ENCODE measurements at places on chromosomes 2 and 18.
A peak's percentile ranks its signal among the peaks of the same experiment; 100 is the strongest.

DNA sequence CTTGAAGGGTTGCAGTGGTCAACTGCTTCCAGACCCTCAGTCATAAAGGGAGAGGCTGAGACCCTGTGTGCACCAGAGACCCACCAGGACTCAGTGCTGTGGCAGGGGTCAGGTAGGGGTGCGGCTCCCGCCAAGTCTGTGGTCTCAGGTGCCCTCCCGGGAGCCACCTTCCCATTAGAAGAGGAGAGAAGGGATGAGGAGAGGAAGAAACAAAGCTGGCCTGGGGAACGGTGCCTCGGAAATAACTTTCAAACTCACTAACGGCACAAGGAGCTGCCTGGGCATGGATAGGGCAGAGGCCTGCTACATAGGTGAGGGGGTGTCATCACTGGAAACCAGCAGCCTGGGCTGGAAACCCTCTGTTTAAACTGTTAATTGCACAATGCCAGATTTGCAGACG, 84.9 kb downstream of the TPO start:
- no peak for DNase-seq

GRCh38 chr2:148552675-148553331, 91.7 kb upstream of the EPC2 start:
- DNase-seq: peak; percentile 31

- no peak for DNase-seq
Observed at GRCh38 chr2:235619544-235619943, 125.7 kb downstream of the AGAP1 start.

DNA sequence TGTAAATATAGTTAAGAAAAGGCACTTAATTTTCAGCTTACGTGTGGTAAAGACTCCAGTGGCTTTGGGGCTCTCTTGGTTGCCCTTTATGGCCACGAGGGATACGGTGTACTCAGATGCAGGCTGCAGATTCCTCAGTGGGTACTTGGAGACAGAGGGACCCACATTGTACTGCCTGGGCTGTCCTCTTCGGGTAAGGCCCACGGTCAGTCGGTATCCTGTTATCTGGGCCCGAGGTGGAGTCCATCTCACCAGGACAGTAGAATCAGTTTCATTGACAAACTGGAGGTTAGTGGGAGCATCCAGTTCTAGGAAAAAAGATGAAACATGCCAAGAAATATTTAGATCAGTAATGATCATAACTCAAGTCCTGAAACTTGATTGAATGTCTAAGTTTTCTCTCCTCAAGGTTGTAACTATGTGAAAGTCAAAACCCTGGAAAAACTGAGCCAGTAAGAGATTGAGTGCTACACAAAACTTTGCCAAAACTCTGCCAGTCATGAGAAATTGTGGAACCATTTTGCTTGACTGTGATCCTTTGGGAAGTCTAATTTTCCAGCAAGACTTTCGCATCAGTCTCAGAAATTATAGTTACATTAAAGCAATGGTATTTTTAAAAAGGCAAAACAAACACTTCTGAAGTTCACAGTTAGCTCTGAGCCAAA, 31.4 kb downstream of the FN1 start:
- no peak for DNase-seq

DNA sequence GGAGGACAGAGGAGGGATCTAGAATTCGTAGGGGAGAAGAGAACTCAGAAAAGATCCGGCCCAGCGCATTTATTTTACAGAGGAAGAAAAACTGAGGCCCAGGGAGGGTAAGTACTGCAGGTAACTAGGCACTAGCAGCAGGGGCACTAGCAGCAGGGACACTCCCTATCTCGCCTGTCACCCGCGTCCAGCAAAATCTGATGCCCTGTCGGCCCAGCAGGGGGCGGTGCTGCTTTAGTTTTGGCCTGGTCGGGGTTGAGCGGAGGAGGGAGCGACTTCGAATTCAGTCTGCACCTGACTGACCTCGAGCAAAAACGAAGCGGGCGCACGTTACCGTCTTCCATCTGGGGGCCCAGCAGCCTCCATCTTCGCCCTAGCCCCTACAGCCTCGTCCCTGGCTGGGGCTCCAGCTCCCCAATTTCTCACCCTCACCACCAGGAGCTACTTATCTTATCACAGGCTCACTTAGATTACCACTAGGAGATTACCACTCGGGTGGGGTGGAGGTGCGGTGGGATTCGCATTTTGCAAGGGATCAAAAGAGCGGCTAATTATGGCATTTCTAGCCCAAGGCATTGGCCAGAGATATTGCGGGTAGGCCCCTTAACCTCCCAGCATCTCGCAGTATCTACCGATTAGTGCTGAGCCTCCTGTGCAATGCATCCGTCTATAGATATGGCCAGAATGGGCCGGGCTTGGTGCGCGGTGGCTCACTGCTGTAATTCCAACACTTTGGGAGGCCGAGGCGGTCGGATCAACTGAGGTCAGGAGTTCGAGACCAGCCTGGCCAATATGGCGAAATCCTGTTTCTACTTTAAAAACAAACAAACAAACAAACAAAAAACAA, 17.8 kb upstream of the CD8A start:
- peak; percentile 95 for DNase-seq

GRCh38 chr2:100757621-100758394, 62.1 kb upstream of the NPAS2 start:
- no peak for DNase-seq

DNA sequence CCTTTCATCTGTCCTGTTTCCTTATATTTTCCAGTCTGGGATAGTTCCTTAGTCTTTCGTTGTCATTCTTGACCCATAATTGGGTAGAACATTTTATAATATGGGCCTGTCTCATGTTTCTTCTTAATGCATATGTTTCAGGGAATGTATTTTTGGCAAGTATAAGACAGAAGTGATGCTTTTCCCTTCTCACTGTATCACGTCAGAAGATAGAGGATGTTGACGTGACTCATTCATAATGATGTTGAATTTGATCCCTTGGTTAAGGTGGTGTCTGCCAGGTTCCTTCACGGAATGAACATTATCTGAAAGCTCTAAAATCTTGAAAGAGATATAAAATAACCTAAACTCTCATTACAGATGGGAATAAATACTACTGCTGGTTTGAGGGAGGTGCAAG, 18.8 kb downstream of the CDH7 start:
- no peak for DNase-seq

DNA sequence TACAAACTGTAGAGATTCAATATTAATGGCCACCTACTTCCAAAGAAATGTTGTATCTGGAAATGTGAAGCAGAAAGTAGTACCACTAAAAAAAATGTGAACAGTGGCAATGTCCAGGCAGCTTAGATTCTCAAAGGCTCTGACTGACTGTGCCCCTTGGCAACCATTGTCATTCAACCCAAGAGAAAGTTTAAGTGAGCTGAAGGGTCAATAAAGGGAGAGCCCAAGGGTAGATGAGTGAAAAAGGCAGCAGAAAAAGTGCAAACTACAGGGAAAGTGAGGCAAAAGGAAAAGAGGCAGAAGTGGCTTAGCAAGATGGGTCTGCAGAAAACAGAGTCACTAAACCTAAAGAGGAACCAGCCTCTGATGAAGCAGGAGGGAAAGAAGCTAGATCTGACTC, 802.9 kb downstream of the CPS1 start:
- DNase-seq: no peak

DNA sequence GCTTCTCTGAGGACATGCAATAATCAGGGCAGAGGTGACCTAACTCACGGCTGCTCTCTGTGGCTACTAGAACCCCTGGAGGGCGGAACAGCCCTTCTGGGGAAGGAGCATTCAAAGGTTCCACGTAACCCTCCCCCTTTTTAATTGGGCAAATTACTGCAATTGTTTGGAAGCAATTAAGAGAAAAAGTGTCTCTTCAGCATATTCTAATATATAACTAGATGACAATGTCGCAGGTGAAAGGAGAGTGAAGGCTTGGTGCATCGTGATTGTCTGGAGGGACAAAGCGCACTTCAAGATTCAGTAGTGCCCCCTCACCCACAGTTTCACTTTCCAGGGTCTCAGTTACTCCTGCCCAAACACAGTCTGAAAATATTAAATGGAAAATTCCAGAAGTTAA, 720.8 kb downstream of the DCDC2C start:
- DNase-seq: no peak

DNA sequence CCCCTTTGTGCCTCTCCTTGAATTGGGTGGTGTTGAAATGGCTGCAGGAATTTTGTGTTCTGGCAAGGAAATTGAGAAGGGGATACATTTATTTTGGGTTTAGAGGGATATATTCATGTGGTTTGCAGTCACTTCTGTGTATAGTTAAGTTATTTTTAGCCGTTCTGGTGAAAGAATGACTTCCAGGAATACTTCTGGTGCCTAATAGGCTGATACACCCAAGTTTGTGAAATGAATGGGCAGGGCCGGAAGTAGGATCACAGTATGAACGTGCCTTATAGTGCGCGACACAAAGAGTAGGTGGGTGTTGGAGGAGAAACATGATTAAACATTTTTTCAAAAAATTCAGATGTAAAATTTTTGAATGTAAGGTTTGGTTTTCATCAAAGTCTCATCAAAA, 168.6 kb upstream of the ATP5MC3 start:
- DNase-seq: no peak

GRCh38 chr2:101142163-101142562, 9.0 kb downstream of the TBC1D8 start:
- DNase-seq: no peak

DNA sequence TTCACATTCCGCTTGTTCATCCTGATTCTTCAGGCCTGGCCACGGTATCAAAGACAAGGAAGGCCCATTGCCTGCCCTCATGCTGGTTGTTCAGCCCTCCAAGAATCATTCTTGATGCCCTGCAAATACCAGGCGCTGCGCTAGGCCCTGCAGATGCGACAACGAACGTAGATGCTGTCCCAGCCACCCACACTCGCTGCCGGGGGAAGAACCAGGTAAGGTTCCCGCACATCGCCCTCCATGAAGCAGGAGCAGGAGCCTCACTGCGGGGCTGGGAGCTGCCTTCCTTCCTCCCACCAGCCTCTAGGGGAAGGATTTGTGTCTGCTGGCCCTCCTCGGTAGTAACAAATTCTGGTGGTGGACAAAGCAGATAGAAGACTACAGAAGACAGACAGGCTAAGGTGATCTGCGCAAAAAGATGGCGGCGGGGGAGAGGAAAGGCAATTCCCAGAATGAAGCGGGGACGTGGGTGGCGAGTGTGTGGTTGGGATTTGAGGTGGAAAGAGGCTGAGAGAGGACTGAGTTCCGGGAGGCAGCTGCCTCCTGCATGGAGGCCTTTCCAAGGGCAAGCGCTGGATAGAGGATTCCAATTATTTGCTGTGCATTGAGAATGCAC, 19.8 kb upstream of the GPR55 start:
- DNase-seq: no peak

GRCh38 chr2:190512539-190513095, 21.9 kb downstream of the NEMP2 start:
- DNase-seq: no peak

DNA sequence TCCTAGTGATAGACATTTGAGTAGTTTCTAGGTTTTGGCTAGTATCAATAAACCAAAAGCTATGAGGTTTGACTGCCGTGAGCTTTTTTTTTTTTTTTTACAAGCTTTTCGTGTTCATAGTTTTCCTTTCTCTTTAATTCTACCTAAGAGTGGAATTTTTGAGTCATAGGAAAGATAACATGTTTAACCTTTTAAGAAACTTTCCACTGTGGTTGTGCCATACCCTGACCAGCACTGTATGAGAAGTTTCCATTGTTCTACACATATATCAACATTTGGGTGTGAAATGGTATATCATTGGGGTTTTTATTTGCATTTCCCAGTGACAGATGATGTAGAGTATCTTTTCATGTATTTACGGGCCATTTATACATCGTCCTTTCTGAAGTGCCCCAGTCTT, 31.7 kb downstream of the UBE2F start:
- DNase-seq: peak; percentile 47

DNA sequence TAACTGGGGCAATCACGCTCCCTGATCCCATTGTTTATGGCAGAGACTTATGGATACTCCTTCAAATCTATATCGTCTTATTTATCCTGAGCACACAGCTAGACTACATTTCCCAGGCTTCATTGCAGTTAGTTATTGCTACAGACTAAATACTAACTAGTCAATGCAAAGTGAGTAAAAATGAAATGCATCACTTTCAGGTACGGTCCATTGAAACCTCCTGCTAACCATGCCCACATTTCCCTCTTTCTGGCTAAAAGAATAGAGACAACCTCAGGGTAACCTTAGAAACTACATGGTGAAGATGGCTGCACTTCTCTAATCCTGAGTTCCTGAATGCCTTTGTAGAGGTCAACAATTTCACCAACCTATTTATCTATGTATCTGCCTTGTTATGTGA, 437.4 kb downstream of the EPHA4 start:
- no peak for DNase-seq

GRCh38 chr2:63052411-63053080, 1.9 kb downstream of the OTX1 start:
- peak; percentile 19 for DNase-seq

GRCh38 chr18:3115447-3116030, 102.6 kb upstream of the LPIN2 start:
- DNase-seq: no peak

- DNase-seq: no peak
Observed at GRCh38 chr2:136288249-136288648, 170.3 kb upstream of the CXCR4 start.

DNA sequence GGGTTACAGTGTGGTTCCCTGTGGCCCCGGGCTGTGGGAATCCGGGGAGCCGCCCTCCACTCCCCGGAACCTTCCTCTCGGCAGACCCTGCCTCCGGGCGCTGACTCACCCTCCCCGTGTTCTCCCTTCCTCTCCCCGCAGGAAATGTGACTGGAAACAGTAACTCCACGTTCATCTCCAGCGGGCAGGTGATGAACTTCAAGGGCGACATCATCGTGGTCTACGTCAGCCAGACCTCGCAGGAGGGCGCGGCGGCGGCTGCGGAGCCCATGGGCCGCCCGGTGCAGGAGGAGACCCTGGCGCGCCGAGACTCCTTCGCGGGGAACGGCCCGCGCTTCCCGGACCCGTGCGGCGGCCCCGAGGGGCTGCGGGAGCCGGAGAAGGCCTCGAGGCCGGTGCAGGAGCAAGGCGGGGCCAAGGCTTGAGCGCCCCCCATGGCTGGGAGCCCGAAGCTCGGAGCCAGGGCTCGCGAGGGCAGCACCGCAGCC, 59.5 kb downstream of the TNFRSF11A start:
- no peak for DNase-seq

DNA sequence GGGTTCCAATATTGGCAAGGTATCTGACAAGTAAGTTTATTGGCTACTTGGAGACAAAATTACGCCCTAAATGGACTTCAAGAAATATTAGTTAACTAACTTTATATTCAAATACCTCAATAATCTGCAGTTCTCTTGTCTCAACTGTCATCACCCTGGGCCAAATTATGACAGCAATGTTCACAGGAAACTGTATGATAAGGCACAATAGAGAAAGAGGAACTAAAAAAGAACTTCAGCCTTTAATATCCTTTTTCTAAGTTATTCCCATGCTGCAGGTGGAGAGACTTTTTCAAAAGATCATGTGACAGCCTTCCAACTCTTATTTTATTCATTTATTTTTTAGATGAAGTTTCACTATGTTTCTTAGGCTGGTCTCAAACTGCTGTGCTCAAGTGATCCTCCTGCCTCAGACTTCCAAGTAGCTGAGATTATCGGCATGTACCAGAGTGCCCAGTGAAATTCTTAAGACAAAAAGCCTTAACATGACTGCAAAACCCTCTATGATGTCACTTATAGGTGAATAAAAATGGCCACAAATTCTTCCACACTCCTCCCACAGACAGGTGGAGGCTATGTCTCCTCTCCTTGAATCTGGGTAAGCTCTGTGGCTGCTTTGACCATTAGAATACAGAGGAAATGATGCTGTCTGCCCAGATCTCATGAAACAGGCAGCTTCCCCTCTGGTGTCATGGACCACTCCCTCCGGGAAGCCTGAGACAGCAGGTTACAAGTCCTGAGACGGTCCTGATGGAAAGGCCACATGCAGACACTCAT, 211.0 kb downstream of the TGIF1 start:
- no peak for DNase-seq

Data from activated CD4-positive, alpha-beta T cell treated with anti-CD3 and anti-CD28 coated beads for 48 hours (primary cell).